BJ (cell line): ENCODE measurements at places on chromosomes 6 and 20.

DNA sequence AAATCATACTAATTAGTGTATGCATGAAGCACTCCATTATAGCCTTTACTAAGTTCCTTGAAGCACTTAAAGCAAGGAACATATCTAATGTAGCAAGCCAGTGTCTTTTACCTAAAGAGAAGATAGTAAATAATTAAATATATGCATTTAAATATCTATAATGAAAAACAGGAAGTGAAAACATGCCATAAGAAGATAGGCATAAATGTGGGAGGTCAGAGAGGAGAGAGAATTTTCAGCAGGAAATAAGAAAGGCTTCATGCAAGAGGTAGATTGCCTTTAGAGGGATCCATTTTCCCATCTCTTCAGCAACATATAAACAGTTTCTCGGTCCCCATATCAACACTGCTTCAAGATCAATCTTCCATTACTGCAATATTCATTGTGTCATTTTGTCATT is 599.8 kb downstream of the FRK start:
- DNase-seq, result no peak

DNA sequence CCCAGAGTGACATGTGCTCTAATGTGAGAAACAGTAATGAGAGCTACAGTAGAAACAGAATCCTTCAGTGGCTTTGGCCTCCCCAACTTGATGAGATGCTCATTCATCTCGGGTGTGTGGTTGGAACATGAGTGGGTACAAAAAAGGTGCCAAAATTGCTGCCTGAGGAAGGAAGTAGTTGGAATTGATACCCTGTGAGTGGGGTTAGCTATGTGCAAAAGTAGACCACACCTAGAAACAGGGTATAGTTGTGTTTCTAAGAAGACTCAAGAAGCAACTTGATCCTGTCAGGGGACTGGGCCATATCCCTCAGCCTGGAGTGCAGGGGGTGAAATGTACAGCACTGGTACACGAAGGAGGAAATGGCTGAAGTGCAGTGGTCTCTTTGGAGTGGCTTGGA is 206.4 kb upstream of the SUPT3H start:
- no peak for DNase-seq

DNA sequence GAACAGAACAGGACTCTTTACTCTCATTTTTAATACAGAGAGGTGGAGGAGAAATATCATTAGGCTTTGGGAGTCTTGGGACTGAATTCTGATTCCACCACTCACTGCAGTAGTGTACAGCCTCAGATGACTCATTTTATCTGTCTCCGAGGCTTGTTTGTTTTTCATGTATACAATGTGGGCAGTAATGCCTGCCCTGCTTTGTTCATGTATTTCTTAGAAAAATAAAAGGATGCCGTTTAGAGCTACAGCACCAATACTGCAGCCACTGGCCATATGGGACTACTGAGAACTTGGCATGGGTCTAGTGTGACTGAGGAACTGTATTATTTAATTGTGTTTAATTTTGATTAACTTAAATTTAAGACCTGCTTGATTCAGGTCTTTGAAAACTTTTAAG is 41.2 kb upstream of the JAG1 start:
- DNase-seq, result no peak

DNA sequence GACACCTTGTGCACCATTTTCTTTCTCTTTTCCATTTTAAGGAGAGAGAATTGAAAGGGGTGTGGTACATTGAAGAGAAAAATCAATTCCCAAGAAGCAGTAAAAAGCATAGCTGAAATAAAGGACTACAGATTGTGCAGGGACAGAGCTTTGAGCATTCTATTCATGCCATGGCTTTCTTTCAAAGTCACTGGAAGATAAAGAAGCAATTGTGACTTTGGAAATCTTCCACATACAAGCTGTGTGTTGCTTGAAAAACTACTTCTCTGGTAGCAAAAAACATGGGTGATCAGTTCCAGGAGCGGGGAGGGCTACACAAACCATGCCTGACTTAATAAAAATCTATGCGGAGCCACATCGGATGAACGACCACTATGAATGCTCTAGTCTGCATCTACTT is 230.2 kb upstream of the THEMIS start:
- no peak for DNase-seq

GRCh38 chr6:2175825-2176224 is 69.6 kb downstream of the GMDS start:
- DNase-seq, result no peak

GRCh38 chr20:58838174-58838573 is 12.5 kb downstream of the GNAS-AS1 start:
- no peak for DNase-seq

- peak; percentile 35 for DNase-seq
These were observed 1252.8 kb upstream of the GJE1 start for GRCh38 chr6:140879946-140880345.

- peak; percentile 84 for DNase-seq
These were observed 8.4 kb downstream of the PTGIS start for GRCh38 chr20:49559411-49560081.

DNA sequence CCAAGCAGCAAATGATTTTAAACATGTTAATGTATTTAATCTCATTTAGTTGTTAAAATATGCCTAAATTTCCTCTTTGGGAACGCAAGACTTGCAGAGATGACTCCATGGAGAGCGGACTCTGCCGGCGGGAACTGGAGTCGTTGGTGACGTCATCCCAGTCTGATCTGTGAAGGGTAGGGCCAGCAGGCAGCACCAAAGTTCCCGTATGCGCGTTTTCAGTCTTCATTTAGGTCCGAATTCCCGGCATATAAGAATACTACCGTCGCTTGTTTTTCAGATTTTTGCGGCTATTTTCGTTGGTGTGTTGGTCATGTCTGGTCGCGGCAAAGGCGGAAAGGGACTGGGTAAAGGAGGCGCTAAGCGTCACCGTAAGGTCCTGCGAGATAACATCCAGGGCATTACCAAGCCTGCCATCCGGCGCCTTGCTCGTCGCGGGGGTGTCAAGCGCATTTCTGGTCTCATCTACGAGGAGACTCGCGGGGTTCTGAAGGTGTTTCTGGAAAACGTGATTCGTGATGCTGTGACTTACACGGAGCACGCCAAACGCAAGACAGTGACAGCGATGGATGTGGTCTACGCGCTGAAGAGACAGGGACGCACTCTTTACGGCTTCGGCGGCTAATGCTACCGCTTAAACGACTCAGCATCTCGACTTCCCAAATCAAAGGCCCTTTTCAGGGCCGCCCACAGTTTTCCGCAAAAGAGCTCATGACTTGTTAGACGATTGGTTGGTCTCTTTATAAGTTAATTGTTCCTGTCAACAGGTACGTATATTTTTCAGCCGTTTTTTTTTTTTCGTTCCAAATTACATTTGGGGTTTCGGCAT is 117.3 kb downstream of the HFE start:
- DNase-seq, result peak; percentile 94

DNA sequence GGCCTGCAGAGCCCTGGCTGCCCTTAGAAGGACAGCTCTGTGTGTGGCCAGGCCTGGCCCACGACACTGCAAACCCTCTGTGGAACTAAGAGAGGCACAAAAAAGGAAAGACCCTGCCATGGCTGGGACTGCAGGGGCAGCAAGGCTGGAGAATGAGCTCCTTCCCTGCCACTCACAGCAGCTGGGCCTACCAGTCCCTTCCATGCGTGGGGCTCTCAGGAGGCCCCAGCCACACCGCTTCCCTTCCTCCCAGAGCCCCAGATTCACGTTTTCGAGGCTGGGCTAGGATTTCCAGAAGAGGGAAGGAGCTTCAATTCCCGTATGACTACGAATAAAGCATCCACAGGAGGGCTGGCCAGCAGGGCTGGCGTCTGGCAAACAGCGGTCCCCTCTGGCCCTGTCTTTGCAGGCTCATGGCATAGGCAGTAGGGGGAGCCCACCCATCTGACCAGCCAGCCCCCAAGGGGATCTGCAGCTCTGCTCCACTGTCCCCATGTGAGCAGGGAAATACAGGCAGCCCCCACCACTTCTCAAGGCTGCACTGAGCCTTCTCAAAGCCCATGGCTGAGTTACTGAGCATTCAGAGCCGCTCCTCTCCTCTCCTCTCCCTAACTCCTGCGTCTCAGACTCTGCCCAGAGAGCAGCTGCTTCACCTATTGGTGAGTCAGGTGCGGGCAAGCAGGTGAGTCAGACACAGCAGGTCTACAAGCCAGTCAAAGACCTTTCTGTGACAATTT is 53.1 kb downstream of the NINL start:
- DNase-seq, result no peak
